Activated CD8-positive, alpha-beta memory T cell treated with anti-CD3 and anti-CD28 coated beads, Interleukin-2, amount 10 ng/mL, durations not matched to agents 7 days and 5 days (primary cell): ENCODE measurements at places on chromosomes 11 and 22. TPM values are rescaled to one million over a fixed set of nuclear protein-coding genes. Genes with fewer than 3 reads are reported as not detected.

DNA sequence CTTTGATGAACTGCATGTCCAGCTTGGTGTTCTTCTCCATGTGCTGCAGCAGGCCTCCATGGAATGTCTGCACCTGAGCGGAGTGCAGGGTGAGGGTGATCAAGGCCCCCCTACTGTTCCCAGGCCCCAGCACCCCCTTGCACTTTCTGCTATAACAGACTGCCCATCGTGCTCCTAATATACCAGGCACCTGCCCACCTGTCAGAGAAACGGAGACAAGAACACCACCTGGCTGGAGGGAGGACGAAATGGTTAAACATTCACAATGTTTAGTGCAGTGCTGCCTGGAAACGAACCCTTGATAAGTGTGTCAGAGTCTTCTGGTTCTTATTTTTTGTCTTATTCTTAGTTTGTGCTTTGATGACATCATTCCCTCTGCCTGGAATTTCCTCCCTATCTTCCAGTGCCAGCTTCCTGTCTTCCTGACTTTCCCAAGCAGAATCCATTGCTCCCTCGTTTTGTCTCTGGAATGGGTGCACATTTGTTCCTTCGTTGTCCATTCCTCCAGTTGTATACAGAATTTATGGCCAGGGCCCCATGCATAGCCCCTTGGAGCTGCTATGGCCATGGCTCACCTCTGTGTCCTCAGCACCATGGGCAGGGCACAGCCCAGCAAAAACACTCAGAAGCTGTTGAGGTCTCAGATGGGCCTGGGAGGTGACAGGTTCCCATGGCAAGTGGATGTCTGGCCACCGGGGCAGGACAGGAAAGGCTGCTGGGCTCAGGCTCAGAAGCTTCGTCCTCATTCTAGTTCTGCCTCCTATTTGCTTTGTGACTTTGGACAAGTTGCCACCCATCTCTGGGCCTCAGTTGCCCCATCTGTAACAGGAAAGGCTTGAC lies 11.9 kb downstream of the BAIAP2L2 start:
- H3K27me3 ChIP-seq = no peaks in the 10 kb centered on the region
- H3K4me3 ChIP-seq = no peak overlapping the region
- H3K4me1 ChIP-seq = peaks cover 5% of the 10 kb centered on the region

DNA sequence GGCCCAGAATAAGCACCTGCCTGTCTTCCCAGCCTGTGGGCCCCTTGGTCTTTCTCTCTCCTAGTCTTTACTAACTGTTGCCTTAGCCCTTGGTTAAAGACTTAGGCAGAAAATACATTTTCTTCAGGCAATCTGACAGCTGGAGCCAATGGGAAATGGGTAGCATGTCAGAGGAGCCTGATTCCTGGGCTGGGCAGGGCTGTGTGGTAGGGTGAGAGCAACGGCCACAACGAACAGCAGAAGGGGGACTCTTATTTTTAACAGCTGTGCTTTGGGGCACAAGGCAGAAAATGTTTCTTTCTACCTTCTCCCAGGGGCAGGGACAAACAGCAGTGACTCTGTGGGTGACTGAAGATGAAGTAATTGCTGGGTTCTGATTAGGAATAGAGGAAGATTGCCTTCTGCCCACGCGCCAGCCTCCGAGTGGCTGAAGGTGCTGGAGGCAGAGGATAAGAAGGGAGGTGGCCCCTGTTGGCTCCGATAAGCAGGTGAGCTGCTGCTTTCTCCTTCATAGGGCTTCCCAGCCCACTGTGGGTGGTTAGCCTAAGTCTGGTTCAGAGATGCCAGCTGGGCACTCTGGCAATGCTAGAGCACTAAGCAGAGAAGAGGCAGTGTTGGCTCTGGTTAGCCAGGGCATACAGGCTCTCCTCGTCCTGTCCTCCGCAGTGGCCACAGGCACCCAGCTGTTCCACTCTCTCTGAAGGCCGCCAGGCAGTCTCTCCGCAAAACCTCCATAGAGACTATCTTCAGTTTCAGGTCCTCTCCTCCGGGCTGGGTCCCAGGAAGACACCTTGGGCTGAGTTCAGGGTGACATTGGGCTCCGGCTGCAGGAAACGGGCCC lies 1.5 kb downstream of the YPEL4 start:
- H3K36me3 ChIP-seq = no peaks in the 10 kb centered on the region
- peaks cover 56% of the 10 kb centered on the region for H3K27me3 ChIP-seq
- H3K27ac ChIP-seq = no peak overlapping the region
- H3K4me1 ChIP-seq = peaks cover 47% of the 10 kb centered on the region
- peak overlapping the region; percentile 68 for H3K4me3 ChIP-seq

GRCh38 chr22:24144056-24144777 lies 37.1 kb upstream of the SUSD2 start:
- no peak overlapping the region for H3K27ac ChIP-seq
- H3K4me1 ChIP-seq = peaks cover 45% of the 10 kb centered on the region
- peaks cover 5% of the 10 kb centered on the region for H3K36me3 ChIP-seq

DNA sequence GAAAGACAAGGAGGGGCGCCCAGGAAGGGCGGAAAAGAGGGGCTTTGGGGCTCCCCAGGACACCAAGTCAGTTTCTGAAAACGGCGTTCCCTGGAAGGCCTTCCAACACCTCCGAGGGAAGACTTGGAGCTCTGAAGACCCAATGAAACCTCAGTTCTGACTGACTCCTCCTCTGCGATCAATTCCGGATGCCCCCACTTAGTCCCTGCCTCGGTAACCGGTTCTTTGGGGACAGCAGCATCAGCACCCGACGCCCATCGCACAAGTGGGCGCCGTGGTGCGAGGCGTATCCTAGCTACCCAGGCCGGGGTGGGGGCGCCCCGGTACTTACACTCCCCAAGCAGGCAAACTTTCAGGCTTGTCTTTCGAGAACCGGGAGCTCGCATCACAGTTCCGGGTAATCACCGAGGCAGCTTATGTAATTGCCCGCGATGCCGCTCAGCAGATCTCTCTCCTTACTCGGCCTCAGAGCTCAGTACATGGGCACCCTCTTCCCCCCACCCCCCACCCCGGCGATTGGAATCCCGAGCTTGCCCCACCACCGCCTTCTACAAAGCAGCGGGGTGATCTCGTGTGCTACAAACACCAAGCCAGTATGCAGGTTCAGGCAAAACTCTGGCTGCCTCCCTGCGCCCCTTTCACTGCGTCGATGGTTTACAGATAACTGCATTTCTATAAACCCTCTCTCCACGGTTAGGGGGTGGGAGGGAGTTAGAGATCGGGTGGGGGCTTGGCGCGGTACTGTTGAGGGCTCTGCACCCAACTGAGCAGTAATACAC lies 2.0 kb downstream of the TENM4 start:
- no peak overlapping the region for H3K27ac ChIP-seq
- H3K27me3 ChIP-seq = peaks cover 69% of the 10 kb centered on the region
- H3K4me1 ChIP-seq = peaks cover 8% of the 10 kb centered on the region
- peaks cover 6% of the 10 kb centered on the region for H3K36me3 ChIP-seq
- no peak overlapping the region for H3K4me3 ChIP-seq
- DNase-seq = no peak

Gene SPON1
- not detected for total RNA-seq

Gene ESAM
- total RNA-seq = 0.16 TPM

Gene VPREB1
- total RNA-seq = not detected
